Common myeloid progenitor, CD34-positive (primary cell): ENCODE measurements at places on chromosomes 4 and X.

GRCh38 chrX:120426599-120426998, 42.5 kb downstream of the LAMP2 start:
- DNase-seq: no peak

DNA sequence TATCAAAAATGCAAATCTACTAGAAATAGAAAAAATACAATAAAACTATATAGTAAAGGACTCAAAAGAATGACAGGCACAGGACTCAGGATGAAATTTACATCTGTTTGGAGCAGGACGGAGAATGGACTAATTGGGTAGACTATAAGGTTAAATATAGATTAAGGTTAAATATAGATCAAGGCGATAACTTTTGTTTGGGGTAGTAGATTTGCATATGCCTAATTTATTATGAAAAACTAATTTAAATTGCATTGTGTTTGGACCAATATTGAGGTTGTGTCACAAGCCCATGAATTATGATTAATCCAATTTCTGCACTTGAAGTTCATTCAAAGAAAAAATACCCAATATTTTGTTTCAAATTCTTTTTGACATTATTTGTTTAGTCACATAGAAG, 31.0 kb downstream of the MTHFD2L start:
- no peak for DNase-seq

DNA sequence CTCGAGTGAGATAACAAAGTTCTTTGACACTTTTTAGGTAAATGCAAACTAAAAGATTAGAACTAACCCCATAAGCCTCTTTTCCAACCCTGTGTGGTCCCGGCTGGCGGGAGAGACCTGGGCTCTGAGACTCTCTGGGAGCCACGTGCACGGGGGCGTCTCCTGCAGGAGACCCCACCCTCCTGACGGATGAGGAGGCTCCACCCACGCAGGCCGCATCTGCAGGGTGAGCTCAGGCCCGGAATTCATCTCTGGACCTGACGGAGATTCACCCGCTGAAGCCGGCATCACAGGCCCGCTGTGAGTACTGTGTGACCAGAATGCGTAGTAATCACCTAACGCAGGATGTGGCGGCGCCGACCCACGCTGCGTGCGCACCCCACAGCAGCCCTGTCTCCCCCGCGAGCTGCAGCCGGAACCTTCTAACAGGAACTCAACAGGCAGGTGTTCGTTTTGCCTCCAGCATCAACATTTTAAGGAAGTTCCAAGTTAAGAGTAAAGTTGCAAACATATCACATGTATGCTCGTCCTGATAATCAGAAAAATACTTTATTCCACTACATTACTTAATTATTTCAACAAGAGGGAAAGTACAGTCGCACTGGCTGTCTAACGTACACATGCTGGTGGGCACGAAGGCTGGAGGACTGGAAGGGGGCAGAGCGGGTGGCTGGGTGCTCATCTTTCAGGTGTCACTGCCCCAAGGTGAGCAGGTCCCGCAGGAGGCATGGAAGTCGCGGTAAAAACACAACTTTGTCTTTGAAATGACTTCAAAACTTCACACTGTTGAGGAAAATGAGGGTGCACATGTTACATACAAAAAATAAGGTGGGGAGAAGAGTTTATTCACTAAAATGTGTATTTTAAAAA, 44.5 kb downstream of the FGFRL1 start:
- peak; percentile 96 for DNase-seq

DNA sequence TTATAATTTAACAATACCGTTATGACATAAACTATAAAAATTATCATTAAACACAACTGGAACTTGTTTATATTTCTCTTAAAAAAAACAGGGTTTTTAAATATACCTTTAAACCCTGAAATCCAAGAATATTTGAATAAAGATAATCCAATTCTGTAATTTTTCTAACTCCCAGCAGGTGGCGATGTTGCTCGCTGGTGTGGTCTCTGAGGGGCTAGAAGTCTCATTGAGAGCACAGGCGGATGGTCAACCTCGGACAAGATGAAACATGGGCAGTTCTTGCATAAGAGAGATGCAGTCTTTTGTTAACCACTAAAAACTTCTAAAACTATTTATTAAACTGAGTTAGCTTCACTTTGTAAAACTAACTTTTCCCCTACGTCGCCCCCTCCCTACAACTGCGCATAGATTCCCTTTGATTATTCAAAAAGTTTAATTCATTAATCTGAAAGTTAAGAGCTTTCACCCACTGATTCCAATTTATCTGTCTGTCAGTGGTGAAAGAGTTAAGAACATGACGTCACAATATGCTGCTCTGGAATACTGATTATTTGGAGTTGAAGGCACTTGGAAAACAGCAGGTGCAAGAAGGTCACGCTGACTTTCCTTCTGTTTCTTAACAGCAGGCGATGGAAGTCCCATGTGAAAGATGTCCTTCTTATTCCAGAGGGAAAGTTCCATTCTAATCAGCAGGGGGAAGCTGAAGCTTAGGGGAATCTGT, 29.5 kb downstream of the DMP1 start:
- peak; percentile 39 for DNase-seq

GRCh38 chrX:133947996-133948395, 37.4 kb downstream of the GPC3 start:
- DNase-seq: no peak

DNA sequence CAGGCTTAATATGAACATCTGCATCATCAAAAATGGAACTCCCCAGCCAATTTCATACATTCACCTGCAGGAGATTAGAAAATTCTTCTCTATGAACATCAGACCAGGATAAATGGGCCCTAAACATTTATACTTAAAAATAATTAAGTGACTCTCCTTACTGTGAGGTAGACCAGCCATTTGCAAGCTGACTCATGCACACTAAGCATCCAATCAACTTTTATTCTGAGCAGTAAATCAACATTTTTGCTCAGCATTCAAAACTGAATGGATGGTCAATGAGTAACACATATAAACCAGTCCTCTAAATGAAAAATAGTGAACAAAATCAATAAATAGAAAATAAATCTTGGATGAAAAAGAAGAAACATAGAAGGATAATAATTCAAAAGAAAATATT, 19.9 kb upstream of the PCDH10 start:
- DNase-seq: no peak

- DNase-seq: no peak
Measured at GRCh38 chrX:117092641-117093040, 629.9 kb upstream of the CT83 start.

DNA sequence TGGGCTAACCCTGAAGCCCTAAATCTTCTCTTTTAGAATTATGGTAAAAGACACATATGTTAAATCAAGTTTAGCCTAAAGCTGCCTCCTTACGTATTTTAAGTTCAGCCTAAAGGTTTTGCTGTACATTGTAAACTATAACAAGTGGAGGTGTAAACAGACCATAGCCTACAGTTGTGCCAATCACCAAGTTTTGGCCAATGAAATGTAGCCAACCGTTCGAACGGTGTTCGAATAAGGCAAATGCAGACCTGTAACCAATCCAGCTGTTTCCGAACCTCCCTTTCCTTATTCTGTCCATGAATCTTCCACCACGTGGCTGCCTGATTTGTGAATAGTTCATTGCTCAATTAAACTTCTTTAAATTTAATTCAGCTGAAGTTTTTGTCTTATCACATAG, 52.1 kb upstream of the TBC1D9 start:
- no peak for DNase-seq

DNA sequence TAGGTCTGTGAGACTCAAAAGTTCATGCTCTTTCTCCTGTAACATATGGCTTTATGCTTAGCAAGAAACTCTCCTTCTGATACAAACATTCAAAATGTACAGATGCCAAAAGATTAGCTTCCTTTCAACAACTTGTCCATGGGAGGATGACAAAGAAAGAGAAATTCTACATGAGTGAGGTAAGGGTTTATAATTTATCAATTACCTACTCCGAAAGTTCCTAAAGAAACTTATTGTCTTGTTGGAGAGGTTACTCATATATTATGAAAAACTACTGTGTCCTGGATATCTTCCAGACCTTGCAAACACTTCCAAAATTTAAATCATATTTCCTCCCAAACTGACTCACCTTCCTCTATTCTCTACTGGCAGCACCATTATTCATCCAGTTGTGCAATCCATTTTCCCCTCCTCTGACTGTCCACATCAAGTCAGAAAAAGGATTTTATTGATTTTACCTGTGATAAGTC, 65.1 kb downstream of the ENPEP start:
- no peak for DNase-seq

DNA sequence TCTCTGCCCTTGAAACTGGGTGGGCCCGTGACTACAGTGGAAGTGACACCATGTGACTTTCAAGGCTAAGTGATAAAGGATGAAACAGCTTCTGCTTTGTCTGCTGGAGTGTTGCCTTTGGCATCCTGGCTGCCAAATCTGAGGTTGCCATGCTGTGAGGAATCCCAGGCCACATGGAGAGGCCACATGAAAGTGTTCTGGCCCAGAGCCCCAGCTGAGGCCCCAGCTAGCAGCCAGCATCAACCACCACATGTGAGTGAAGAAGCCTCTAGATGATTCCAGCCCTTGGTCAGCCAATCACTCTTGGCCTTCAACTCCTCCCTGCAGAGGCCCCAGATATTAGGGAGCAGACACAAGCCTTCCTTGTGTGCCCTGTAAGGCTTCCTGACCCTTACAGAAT, 94.4 kb upstream of the BCOR start:
- no peak for DNase-seq

DNA sequence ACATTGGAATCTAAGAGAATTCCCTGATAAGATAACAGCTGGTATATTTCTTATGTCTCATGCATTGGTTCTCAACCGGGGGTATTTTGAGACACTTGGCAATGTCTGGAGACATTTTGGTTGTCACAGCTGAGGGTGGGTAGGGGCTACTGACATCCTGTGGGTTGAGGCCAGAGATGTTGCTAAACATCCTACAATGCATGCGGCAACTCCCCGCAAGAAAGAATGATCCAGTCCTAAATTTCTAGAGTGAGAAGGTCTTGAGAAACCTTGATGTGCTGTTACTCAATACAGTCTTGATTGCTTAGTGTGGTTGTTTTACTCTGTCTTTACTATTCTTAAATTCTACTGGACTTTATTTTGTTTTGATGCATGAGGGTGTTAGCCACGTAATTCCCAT, 287.2 kb downstream of the FRMPD4 start:
- no peak for DNase-seq

- no peak for DNase-seq
Measured at GRCh38 chr4:48766131-48766792, 13.8 kb downstream of the FRYL start.
